Glutamatergic neuron (in vitro differentiated cells): ENCODE measurements at places on chromosomes 5 and 9. TPM values are rescaled to one million over a fixed set of nuclear protein-coding genes. Genes with fewer than 3 reads are reported as not detected.

Gene SH3RF2
- total RNA-seq = not detected

Gene CCNI2
- 0.17 TPM for total RNA-seq

Gene MAP1B
- total RNA-seq = 2,530 TPM

Gene SMIM33
- not detected for total RNA-seq

Gene OR13C8
- total RNA-seq = not detected

Gene IRX2
- 60.7 TPM for total RNA-seq
